ENCODE measurements at places on chromosomes 7 and 10. TPM values are rescaled to one million over a fixed set of nuclear protein-coding genes. Genes with fewer than 3 reads are reported as not detected.

Gene NKX2-3
- total RNA-seq: not detected

DNA sequence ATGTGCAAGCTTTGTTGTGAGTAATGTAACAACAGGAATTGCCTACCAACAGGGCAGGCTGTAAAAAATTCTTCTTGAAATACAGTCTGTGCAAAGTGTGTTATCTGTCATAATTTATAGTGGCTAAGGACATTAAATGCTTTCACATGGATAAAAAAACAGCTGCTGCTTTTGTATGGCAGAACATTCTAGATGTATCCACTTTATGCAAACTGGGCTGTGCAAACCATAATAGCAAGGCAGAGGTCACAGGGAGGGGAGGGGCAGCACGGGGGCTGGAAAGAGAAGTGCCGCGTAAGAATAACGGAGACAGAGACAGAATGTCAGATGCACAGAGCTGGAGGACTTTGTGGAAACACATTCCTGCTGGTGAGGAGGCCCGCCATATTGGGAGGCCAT is 86.1 kb downstream of the VOPP1 start:
- no peak for DNase-seq

- DNase-seq: peak; percentile 74
These were observed 43.4 kb downstream of the PRF1 start for GRCh38 chr10:70558871-70559810.

Gene CCDC3
- total RNA-seq: 2.9 TPM

DNA sequence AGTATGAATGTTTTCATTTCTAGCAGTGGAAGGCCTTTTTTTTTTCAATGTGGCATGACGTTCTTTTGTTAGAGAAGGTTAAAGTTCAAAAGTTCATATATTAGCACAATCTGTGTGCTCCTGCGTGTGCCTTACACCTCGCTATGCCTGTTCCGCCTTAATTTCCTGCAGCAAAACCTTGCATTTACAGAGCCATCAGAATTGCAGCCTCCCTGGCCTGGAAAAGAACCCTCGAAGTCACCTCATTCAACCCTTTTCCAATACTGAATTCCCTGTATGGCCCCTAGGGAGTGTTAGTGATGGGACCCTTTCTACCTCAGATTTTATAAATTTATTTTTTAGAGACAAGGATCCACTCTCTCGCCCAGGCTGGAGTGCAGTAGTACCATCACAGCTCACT is 103.5 kb upstream of the ZNF438 start:
- DNase-seq: no peak

- no peak for DNase-seq
These were observed 170.4 kb downstream of the SUGCT start for GRCh38 chr7:40305229-40305628.

GRCh38 chr7:149495785-149496641 is 1.6 kb downstream of the ZNF746 start:
- DNase-seq: no peak

DNA sequence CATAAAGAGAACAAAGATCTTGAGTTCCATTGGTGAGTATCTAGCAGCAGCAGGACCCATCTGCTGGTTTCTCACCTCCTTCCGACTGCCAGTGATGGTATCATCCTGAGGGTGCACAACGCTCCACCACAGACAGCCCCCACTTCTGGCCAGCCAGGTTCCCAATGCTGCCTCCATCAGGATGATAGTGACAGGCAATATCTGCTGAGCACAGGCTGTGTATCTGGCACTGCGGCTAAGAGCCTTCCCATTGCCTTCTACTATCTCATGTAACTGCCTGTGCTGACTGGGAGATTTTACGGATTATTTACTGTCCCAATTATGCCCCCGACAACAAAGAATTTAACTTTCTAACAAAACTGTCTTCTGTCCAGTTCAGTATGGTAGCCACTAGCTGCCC is 352.4 kb upstream of the AOAH start:
- no peak for DNase-seq

Gene PKD1L1
- total RNA-seq: 2.8 TPM

DNA sequence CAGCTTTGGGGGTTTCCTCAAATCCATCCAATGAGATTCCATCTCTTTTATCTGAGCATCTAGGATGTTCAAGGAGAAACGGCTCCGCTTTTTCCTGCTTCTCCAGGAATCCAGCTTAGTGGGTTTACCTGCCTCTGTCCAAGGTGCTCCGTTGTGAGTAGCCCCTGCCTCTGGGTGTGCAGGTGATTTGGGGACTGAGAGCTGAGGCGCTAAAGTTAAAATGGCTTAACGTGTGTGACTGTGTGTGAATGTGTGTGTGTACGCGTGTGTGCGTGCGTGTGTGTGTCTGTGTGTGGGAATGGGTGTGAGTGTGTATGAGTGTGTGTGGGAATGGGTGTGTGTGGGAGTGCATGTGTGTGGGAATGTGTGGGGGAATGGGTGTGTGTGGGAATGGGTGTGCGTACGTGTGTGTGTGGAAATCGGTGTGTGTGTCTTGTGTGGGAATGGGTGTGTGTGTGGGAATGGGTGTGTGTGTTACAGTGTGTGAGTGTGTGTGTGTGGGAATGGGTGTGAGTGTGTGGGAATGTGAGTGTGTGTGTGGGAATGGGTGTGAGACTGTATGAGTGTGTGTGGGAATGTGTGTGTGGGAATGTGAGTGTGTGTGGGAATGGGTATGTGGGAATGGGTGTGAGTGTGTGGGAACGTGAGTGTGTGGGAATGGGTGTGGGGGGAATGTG is 90.2 kb upstream of the INSIG1 start:
- no peak for DNase-seq

Gene MPP7
- 0.56 TPM for total RNA-seq

GRCh38 chr7:1251796-1252539 is 19.3 kb downstream of the UNCX start:
- DNase-seq: no peak

DNA sequence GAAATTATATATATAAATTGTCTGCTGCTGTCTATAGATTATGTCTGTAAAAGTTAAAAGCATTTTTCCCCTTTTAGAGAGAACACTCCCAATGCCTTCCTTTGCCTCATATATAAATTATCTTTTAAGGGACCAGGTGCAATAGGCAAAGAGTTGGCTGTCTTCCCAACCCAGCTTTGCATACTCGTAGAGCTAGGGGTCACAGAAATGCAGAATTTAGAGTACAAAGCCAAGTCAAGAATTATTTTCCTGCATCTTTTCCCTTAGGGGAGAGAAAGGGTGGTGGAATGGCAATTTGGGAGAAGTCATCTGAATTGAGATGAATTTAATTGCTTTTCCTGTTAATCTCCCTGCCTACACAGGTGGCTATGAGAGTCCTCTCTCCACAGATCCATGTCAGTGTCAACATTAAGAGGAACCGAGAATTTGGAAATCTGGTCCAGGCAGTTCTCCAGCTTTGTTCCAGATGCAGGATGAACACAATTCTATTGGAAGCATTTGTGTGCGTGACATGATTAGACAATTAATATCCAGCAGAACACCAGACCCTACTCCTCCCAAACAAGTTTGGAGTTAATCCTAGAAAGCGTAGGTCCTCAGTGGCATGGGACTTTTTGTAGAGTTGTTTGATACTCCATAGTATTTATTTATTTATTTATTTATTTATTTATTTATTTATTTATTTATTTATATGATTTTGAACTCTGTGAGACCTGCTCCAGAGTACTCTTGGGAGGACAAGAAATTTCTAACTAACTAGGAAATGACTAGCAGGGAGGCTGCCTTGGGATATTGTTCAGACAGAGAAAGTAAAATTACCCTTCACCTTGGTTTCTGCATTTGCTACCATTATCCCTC is 80.3 kb upstream of the SKAP2 start:
- no peak for DNase-seq

Gene RBM20
- total RNA-seq: not detected

Gene AKR1C4
- total RNA-seq: not detected

DNA sequence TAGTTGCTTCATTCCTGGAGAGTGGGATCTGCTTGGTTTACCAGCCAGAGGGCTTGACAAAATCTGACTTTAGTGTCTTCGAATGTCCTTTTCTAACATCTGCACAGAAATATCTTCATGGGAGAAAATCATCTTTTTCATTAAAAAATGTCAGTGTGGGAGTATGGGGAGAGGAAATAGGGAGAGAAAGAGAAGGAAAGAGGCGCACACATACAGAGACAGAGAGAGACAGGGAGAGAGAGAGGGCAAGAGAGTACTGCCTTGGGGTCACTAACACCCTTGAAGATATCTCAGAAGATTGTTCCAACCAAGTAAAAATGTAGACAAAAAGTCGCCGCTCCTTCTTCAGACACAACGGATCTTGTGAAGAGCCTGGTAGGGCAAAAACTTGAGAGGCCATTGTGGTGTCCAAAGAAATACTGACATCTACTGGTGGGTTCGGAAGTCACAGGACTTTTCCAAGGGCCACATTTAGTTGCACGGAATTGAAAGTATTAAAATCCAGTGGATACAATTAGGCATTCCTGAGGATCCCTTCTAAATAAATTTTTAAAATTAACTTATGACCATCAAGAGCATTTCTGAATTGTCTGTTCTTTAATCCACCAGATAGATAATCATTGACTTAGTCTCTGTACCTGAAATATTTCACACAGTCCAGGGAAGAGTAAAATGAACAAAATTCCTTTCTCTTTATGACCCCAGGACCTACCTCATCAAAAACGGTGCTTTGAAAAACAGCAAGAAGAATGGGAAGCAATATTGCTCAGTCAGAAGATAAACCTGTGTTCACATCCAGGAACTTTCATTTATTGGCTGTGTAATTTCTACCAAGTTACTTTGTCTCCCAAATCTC is 29.7 kb downstream of the VIM start:
- DNase-seq: peak; percentile 80

GRCh38 chr7:38425509-38425908 is 152.1 kb upstream of the TARP start:
- DNase-seq: peak; percentile 68

GRCh38 chr10:83852146-83852545 is 287.2 kb upstream of the GHITM start:
- no peak for DNase-seq

DNA sequence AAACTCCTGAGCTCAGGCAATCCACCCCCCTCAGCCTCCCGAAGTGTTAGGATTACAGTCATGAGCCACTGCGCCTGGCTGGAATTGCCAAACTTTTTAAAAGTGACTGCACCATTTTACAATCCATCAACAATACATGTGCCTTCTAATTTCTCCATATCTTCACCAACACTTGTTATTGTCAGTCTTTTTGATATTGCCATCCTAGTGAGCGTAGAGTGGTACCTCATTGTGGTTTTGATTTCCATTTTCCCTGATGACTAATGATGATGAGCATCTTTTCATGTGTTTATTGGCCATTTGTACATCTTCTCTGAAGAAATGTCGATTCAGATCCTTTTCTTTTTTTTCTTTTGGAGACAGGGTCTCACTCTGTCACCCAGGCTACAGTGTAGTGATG is 21.7 kb upstream of the STRIP2 start:
- DNase-seq: no peak

Gene ANKRD61
- total RNA-seq: 0.22 TPM

GRCh38 chr7:79084423-79084822 is 369.0 kb downstream of the MAGI2 start:
- DNase-seq: no peak

Gene SYT15B
- total RNA-seq: not detected

- no peak for DNase-seq
These were observed 5.2 kb downstream of the NEUROD6 start for GRCh38 chr7:31335161-31335856.

Gene ICA1
- total RNA-seq: not detected

Gene CACNA2D1
- total RNA-seq: not detected

DNA sequence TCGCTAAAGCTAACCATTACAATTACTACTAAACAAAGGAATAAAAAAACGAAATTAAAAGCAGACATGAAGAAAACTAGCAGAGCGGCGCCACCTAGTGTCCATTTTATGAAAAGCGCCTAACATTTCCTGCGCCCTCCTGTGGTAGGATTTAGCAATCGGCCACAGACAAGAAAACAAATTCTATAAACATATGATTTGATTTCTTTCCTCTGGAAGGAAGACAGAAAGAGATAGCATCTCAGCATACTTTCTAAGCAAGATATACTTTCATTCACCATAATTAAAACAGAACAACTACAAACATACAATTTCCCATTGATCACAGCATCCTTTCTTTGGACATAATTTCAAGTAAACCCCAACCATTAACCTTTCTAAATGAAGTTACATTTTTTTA is 337.7 kb upstream of the NPVF start:
- DNase-seq: peak; percentile 84

GRCh38 chr10:33279276-33279675 is 55.2 kb downstream of the NRP1 start:
- DNase-seq: no peak

Gene OR6B1
- not detected for total RNA-seq

DNA sequence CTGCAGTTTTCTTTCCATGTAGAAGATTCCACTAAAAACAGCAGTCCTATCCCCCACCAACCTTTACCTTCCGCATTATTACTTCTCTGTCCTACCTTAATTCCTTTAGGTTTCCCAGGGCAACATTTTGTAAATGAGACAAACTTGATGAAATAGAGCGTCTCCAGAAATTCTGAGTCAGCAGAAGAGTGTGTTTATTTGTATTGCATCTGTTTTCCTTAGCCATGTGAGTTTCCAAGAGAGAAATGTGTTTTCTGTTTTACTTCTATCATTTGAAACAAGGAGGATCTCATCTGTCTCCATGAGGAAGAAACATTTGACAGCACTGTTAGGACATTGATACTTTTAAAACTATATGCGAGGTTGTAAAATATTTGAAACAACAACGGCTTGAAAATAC is 244.2 kb upstream of the PLXDC2 start:
- no peak for DNase-seq

DNA sequence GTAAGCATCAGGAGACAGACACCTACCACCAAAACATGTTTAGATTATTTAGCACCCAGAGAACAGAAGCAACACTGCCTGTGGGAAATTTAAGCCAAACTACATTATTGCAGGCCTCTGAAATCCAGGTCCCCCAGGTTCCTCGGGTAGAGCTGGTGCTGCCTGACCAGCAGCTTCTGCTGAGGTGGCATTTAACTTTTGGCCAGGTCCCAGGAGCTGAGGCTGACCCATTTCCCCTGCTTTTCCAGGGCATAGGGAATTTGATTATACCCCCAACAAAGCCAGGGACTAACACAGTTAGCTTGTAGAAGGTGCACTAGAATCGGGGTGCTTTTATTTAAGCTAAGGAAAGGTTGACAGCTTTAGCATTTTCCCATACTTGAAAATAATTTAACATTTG is 4.7 kb downstream of the LRRC4 start:
- DNase-seq: no peak

- no peak for DNase-seq
These were observed 108.4 kb downstream of the KLF6 start for GRCh38 chr10:3676564-3676963.

DNA sequence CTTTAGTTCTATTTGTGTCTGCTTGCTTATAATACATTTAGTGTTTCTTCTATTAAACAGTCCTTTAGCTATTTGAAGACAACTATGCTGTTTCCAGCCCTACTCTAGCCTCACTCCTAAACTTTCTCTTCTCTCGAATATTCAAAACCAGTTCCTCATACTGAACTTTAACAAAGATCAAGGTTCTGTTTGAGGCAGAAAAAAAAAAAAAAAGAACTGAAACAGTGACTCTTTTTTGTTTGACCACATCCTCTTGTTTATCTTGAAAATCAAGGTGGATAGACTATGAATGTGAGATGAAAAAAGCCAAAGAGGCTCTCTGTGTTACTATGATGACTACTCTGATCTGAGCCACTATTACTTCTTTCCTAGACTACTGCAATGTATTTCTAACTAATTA is 154.3 kb downstream of the ZNF365 start:
- DNase-seq: peak; percentile 61

All from Karpas-422 (cell line).